ENCODE measurements at places on chromosomes 3 and 15.
A peak's percentile ranks its signal among the peaks of the same experiment; 100 is the strongest.

DNA sequence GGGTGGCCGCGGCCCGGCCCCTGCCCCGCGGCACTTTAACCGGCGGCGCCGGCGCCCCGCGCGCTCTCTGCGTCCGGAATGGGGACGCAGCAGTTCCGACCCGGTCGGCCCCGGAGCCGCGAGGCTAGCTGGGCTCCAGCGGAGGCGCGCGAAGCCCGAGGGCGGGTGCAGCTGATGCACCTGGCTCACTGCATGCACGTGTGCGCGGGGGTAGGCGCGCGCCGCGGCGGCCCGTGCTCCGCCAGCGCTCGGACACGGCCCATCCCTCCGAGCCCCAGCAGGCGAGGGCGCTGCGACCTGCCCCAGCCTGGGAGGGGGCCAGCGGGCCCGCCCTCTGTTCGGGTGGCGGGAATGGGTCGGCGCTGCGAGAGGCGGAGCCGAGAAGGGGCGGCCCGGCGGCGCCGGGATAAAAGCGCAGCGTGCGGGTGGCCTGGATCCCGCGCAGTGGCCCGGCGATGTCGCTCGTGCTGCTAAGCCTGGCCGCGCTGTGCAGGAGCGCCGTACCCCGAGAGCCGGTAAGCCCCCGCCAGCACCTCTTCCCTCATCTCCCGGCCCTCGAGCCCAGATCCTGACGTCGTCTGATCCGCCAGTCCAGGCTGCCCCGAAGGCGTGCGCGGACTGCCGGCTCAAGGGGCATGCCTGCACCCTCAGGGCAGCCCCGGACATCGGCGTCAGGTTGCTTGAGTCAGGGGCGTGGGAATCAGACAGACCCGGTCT is at the start of the genes CHDH and IL17RB:
Gene CHDH (minus strand): TSS at position 286 of the 717 bp plus-strand sequence. CDS start 22,411 bp downstream, outside the sequence.
Gene IL17RB (plus strand): TSS at position 435 of the 717 bp plus-strand sequence. CDS start 21 bp downstream, at position 456.
- peak; percentile 65 for DNase-seq

DNA sequence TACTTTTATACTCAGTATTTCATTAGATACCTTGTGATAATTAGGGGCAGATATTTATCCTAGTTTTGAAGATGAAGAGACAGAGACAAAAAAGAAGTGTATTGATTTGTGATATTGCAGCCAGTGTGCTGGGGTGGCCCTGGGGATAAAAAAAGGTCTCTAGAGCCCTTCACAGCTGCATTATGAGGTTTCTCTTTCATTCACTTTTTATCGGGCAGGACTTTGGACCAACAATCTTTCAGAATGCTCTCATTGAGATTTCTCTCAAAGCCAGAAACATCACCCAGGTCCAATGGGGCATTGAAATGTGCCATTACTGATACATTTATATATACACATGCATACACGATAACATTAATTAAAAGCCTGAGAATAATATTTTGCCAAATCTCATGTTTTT is 20.5 kb upstream of the SELENOT start:
- no peak for DNase-seq

GRCh38 chr3:147387291-147387884 is 19.0 kb downstream of the ZIC4 start:
- no peak for DNase-seq

- no peak for DNase-seq
Observed at GRCh38 chr3:51311055-51311454, 74.0 kb upstream of the MANF start.

GRCh38 chr3:37736624-37737023 is 125.1 kb upstream of the CTDSPL start:
- no peak for DNase-seq

DNA sequence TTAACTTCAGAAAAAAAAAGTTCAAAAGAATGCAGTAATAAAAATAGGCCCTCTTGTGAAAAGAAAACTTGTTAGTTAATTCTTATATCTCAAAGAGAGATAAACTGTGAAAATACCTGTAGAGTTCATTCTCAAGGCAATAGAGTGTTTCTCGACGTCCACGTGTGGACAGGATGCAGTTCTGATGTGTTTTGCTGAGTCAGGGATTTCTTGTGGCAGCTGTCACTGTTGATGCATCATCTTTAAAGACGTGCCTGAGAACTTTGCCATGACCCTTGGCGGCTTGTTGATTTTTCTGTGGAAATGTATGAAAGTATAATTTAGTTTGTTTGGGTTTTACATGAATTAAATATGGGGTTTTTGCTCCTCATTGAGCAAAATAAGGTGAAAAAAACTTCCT is 702.2 kb downstream of the NLGN1 start:
- DNase-seq: no peak

- no peak for DNase-seq
Observed at GRCh38 chr3:100483529-100483928, 8.9 kb upstream of the TMEM45A start.

DNA sequence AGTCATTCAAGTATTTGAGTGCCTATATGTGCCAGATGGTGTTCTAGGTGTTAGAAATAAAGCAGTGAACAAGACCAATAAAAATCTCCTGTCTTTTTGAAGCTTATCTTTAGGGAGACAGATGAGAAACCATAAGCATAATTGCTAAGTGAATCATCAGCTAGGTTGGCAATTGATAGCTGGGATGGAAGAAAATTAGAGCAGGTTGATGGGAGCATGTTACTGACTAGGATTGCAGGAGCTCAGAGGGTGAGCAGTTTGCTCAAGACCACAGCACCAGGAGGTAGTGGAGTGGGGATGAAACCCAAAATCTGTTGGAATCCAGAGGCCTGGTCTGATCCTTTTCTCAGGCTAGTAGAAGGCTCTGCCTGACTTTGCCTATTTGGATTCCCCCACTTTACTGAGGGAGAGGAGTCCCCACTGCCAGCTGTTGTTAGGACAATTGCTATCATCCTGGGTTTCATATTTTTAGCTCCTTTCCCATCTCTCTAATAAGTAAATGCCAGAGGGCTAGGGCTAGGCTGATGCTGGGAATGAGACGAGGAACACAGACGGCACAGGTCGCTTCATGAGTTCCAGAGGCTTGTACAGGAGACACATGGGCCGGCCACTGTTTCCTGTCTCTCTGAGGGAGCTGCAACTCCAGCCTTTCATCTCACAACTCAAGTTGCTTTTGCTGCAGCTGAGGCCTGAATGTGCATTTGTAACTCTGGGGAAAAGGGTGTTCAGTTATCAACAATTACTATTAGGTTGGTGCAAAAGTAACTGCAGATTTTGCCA is 102.9 kb downstream of the CACNA1D start:
- DNase-seq: no peak

GRCh38 chr3:45239254-45239653 is 13.2 kb upstream of the TMEM158 start:
- DNase-seq: no peak

- no peak for DNase-seq
Observed at GRCh38 chr3:152058856-152059255, 185.4 kb downstream of the SUCNR1 start.

DNA sequence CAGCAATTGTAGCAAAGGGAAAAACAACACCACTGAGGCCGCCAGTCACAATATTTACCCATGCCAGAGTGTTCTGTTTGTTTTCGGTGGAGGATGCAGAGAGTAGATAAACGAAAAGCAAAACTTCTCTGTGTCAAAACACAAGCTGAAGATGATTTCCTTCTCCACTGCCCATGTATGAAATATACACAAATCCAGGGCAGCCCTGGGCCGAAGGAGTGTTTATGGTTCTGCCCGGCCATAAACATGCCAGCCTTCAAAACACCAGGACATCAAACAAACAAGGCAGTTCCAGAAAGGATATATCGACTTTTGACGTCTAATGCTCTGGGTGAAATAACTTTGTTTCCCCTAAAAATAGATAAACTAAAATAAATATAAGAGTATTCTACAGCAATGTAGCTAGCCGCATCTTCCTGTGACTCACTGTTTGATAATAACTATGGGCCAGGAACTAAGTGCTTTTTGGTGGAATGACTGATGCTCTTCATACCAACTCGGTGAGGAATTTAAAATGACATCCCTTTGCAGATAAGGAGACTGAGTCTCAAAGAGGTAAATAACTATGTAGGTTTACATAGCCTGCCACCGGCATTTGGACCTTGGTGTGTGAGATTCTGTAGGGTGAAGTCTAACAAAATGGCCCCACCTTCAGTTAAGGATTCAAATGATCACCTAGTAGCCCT is 82.8 kb downstream of the MAGI1 start:
- no peak for DNase-seq

- DNase-seq: no peak
Observed at GRCh38 chr3:25619382-25619781, 45.3 kb downstream of the TOP2B start.

DNA sequence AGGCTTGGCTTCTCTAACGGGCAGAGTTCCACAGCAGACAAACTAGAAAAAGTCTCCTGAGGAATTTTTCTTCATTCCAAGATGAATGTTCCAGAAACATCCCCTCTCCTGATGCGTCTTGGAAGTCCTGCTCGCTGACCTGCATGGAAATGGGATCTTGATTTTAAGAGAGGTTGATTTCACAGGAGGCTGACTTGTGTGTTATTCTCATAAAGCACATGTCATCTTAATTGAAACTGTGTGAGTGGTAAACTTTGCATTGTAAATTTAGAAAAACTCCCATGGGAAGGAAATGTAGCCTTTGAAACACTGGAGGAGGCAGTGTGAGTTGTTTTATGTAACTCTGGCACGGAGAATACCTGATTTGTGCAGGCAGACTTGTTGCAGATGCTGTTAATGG is 337.8 kb upstream of the NR2E3 start:
- DNase-seq: no peak

DNA sequence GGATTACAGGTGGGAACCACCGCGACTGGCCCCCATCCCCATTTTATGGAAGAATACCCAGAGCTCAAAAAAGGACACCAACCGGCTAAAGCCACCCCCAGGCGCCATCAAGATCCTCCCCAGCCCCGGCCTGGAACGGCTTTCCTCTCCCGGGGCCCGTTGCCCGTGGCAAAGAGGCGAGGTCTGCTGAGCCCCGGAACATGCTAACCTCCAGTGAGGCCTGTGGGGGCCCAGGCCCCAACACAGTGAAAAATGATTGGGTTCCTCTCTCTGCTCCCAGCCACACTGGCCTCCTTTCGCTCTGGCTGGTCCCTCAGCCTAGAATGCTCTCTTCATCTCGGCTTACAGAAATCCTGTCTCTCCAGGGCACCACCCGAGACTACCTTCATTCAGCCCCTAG is 46.5 kb upstream of the SMAD6 start:
- no peak for DNase-seq

DNA sequence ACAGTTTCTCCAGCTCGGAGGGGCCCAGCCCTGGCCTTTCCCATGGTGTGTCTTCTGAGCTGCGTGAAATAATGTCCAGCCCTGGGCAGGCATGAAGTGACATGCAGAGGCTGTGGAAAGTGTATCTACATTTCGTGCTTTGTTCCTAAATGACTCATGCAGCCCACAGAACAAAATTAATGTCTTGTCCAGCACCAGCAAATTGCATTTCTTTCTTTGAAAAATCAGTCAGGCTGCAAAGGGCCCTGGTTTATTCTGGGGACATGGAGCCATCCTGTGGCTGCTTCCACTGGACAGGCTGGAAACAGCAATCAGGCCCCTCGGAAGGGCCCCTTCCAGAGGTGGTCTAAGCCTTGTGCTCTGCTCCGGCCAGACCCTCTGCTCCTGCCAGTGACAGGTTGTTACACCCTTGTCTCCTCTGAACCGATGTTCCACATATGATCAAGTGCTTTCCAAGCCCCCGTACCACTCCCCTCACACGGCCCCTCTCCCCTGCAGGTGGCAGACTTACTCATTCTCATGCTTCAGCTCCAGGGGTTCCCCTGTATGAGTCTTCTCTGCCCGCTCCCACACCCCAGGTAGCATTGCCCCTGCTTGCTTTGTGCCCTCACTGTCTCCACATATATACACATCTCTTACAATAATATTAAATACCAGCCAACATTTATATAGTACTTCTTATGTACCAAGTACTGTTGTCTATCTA is 33.7 kb downstream of the CRYGS start:
- no peak for DNase-seq

GRCh38 chr15:93167291-93167690 is 78.3 kb upstream of the RGMA start:
- DNase-seq: no peak

DNA sequence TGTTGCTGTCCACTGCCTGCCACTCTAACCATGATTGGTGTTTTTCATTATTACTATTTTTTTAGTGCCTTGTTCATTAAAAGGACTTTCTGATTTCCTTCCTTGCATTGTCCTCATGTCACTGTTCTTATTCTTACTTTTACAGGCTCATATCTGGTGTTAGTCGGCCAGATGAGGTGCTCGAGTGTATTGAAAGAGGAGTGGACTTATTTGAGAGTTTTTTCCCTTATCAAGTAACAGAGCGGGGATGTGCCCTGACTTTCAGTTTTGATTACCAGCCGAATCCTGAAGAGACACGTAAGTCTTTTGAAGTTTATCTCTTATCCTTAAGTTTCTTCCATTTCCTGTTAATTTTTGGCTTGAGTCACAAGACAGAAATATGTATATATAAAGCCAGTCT is 23.2 kb downstream of the QTRT2 start:
- DNase-seq: no peak

- no peak for DNase-seq
Observed at GRCh38 chr15:38702178-38702912, 137.7 kb upstream of the RASGRP1 start.

DNA sequence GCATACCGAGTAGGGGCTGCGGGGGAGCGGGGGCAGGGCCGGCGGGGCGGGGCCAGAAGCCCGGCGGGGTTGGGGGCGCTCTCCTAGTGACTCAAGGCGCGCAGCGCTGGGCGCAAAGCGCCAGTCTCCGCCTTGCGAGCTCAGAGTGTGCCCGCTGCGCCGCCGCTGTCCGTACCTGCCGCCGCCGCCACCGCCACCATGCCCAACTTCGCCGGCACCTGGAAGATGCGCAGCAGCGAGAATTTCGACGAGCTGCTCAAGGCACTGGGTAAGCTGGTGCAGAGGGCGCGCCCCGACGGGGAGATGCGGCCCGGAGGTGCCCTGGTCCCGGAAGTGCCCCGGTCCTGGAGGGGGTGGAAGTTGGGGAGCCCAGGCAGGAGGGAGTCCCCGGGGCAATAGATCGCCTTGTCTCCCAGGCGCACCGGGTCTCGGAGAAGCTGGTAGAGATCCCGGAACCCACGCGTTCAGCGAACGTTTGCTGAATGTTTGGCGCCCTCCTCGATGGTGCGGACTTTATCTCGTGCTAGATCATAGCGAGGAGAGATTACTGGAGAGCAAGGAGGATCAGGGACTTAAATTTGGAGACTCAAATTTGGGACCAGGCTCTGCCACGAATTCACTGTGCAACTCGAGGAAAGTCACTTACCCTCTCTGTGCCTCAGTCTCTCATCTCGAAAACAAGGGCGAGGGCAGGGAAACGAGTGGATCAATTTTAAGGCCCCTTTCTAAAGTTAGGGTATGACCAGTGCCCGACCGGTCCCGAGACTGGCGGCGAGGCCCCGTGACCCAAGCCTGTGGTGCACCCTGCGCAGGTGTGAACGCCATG is at the start of gene CRABP1:
Gene CRABP1 (plus strand): TSS at position 123 of the 826 bp plus-strand sequence. CDS start 76 bp downstream, at position 199.
- no peak for DNase-seq

- DNase-seq: no peak
Observed at GRCh38 chr15:97962263-97962662, 1.8 kb downstream of the ARRDC4 start.

DNA sequence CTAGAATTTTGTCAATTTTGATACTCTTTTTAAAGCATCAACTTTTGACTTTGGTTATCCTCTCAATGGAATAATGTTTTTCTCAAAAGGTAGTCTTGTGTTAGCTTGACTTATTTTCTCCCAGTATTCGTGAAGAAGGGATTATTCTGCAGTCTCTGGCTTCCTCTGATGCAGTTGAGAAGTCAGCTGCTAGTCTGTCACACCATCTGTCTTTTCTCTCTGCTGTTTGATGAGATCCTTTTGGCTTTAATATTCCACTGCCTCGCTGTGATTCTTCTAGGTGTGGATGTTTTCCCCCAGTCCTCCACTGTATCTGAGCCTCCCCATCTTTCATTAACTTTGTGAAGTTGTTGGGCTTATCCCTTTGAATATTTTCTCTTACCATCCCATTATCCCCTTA is 141.0 kb downstream of the WDR72 start:
- no peak for DNase-seq

Measured in neuronal stem cell (in vitro differentiated cells).